ENCODE measurements at places on chromosomes 7 and 10. TPM values are rescaled to one million over a fixed set of nuclear protein-coding genes. Genes with fewer than 3 reads are reported as not detected.

DNA sequence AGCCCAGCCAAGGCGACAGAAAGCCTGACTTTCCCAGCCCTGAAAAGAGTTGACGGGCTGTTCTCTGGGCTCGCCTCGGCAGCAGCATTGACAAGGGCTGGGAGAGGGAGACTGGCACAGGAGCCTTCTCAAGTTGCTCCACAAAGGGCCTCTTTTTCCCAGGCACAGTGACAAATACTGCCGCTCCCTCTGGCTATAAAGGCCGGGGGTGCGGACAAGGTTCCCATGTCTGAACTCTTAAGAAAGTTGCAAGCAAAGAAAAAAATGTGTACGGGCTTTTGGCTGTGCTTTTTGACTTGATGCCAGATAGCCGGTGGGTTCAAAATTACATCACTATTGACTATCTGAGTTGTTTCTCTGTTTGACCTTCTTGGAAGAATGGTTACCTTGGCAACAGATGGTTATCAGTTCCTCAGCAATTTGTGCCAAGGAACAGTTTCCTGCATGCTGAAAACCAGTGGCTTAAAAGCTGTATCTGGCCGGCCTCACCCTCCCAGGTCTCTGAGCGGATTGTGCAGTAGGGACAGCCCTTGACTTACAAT is 115.9 kb upstream of the EEPD1 start:
- no peak for DNase-seq

DNA sequence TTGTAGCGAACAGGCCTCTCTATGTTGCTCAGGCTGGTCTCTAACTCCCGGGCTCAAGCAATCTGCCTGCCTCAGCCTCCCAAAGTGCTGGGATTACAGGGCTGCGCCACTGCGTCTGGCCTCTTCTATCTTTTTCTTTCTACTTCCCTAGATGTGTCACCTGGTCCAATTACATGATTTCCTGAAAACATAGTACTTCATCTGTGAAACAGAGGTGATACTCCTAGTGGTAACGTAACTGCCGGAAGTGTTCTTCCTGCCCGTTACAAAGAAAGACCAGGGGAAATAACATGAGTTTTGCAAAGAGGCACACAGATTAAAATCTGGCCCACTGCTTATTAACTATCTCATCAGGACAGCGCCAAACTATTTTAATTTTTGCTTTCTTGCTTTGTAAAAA is 18.4 kb upstream of the HGF start:
- no peak for DNase-seq

GRCh38 chr7:113684165-113684564 is 234.6 kb downstream of the PPP1R3A start:
- DNase-seq = no peak

DNA sequence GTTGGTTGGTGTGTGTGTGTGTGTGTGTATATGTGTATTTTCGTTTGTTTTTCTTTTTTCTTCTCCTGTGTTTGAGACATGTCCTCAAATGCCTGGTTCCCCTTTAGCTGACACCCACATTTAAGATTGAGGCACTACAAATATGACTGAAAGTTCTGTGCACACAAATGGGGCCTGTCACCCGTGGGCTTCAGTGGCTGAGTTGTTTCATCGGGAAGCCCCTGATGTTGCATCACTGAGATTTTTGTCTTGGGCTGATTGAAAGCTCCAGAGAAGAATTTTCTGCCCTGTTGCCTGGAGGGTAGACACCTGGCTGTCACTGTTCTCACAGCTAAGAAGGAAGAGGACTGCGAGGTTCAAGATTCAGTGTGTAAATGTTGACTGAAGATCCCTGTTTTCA is 283.8 kb upstream of the C7orf33 start:
- no peak for DNase-seq

DNA sequence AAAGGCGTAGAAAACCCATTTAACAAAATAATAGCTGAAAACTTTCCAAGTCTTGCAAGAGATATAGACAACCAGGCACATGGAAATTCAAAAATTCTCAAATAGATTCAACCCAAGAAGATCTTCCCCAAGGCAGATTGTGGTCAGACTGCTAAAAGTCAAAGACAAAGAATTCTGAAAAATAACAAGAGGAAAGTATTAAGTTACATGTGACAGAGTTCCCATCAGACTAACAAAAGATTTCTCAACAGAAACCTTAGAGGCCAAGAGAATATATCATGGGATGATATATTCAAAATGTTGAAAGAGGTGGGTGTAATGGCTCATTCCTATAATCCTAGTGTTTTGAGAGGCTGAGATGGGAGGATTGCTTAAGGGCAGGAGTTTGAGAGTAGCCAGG is 59.8 kb downstream of the TMEM178B start:
- no peak for DNase-seq

The IFIT1 gene
- 1.7 TPM for total RNA-seq

The GARIN1A gene
- total RNA-seq = 0.03 TPM
